ENCODE measurements at places on chromosomes 1 and 21. TPM values are rescaled to one million over a fixed set of nuclear protein-coding genes. Genes with fewer than 3 reads are reported as not detected.

GRCh38 chr1:25740071-25740470, 59.9 kb upstream of the SELENON start:
- peaks cover 3% of the 10 kb centered on the region for H3K27me3 ChIP-seq
- no peaks in the 10 kb centered on the region for H3K4me1 ChIP-seq
- DNase-seq, result no peak
- H3K36me3 ChIP-seq, result no peaks in the 10 kb centered on the region
- no peak overlapping the region for H3K4me3 ChIP-seq
- no peak overlapping the region for H3K27ac ChIP-seq

C1orf167 gene
- total RNA-seq, result 0.15 TPM

GRCh38 chr1:112998592-112999235, 42.7 kb upstream of the SLC16A1 start:
- no peak overlapping the region for H3K27ac ChIP-seq
- no peak for DNase-seq
- H3K27me3 ChIP-seq, result no peaks in the 10 kb centered on the region
- no peak overlapping the region for H3K4me3 ChIP-seq

DNA sequence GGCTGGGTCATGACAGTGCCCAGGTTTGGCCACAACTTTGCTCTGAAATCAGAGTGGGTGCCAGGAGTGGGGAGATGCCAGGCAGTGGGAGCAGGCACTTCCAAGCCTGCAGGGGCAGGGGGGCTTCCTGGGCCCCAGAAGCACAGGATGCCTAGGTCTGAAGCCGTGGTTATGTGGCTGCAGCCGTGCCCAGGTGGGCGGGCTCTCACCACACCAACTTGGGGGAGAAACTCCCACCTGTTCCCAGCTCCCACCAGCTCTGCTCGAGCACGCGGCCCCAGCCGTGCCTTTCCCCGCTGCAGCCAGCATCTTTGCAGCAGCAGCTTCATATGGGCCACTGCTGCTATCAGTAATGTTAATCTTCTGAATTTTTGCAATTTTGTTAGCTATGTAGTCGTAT, 331.4 kb downstream of the USP25 start:
- no peaks in the 10 kb centered on the region for H3K36me3 ChIP-seq
- no peaks in the 10 kb centered on the region for H3K4me1 ChIP-seq
- no peaks in the 10 kb centered on the region for H3K27me3 ChIP-seq
- H3K4me3 ChIP-seq, result no peak overlapping the region
- no peak for DNase-seq

PSMD4 gene
- 101 TPM for total RNA-seq

- DNase-seq, result no peak
- H3K27ac ChIP-seq, result no peak overlapping the region
- H3K4me1 ChIP-seq, result peaks cover 15% of the 10 kb centered on the region
Observed at GRCh38 chr1:66938613-66939012, 13.8 kb downstream of the MIER1 start.

OR2W3 gene
- 1.0 TPM for total RNA-seq

- H3K4me1 ChIP-seq, result no peaks in the 10 kb centered on the region
- no peak overlapping the region for H3K27ac ChIP-seq
- DNase-seq, result no peak
- no peak overlapping the region for H3K4me3 ChIP-seq
- H3K27me3 ChIP-seq, result no peaks in the 10 kb centered on the region
Observed at GRCh38 chr1:7454052-7454815, 316.9 kb upstream of the VAMP3 start.

- H3K4me3 ChIP-seq, result no peak overlapping the region
- no peak for DNase-seq
- H3K4me1 ChIP-seq, result peaks cover 34% of the 10 kb centered on the region
- no peaks in the 10 kb centered on the region for H3K36me3 ChIP-seq
- H3K27ac ChIP-seq, result no peak overlapping the region
- peaks cover 3% of the 10 kb centered on the region for H3K27me3 ChIP-seq
Observed at GRCh38 chr1:229067546-229067945, 203.4 kb upstream of the RAB4A start.

DNA sequence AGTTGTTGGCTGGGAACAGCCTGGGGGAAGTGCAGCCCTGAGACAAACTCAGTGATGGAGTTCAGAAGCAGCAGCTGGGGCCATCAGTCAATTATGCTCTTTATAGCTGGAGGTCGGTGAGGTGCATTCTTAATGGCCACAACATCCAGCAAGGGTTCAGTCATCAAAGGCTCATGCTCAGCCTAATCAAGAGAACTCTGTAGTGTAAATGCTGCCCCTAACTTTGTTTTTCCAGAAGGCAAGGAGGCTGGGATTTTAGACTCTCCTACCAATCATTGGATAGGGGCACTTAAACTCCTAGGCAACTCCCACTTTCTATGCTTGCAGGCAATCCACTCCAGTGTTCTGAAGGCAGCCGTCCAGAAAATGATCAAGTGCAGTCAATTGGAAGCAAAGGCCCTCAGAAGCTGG, 15.0 kb upstream of the RGS4 start:
- H3K36me3 ChIP-seq, result no peaks in the 10 kb centered on the region
- H3K4me3 ChIP-seq, result no peak overlapping the region
- H3K27ac ChIP-seq, result no peak overlapping the region
- DNase-seq, result no peak
- H3K4me1 ChIP-seq, result no peaks in the 10 kb centered on the region

DNA sequence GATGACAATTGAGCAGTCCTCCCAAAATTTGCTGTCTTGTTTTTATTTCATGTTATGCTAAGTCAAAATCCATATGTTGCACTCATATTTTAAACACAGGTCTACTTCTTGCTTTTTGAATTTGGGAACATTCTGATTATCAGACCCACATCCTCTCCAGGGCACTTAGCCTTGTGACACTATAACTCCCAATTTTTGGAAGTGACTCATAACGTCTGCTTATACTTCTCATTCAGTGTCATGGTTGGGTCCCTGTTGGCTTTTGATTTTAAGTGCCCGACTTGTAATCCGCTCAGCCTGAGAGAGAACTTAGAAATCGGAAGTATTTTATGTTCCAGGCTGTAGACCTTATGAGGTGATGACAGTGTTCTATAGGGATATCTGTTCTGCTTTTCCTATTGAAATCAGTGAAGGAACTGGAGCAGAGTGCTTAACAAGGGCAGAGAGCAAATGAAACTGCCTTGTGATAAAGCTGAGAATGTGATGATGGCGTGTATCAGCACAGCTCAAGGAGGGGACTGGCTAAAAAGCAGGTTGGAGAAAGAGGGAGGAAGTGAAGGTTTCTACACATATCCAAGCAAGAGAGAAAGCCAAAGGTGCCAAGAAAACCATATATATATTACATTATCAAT, 136.0 kb downstream of the HLX start:
- H3K27me3 ChIP-seq, result no peaks in the 10 kb centered on the region
- H3K4me3 ChIP-seq, result no peak overlapping the region
- H3K4me1 ChIP-seq, result no peaks in the 10 kb centered on the region
- no peaks in the 10 kb centered on the region for H3K36me3 ChIP-seq

TRABD2B gene
- not detected for total RNA-seq

GRCh38 chr21:37207441-37208009, 59.6 kb downstream of the VPS26C start:
- DNase-seq, result no peak
- no peak overlapping the region for H3K4me3 ChIP-seq
- H3K27ac ChIP-seq, result no peak overlapping the region
- peaks cover 16% of the 10 kb centered on the region for H3K4me1 ChIP-seq
- H3K36me3 ChIP-seq, result peaks cover 6% of the 10 kb centered on the region

GRCh38 chr1:111620441-111620971, 917 bp downstream of the RAP1A start:
- peak overlapping the region; percentile 64 for H3K4me3 ChIP-seq
- DNase-seq, result peak; percentile 43
- no peaks in the 10 kb centered on the region for H3K27me3 ChIP-seq
- H3K4me1 ChIP-seq, result peaks cover 46% of the 10 kb centered on the region
- H3K36me3 ChIP-seq, result no peaks in the 10 kb centered on the region

- H3K27me3 ChIP-seq, result no peaks in the 10 kb centered on the region
- no peak overlapping the region for H3K4me3 ChIP-seq
- DNase-seq, result no peak
- H3K27ac ChIP-seq, result no peak overlapping the region
- peaks cover 20% of the 10 kb centered on the region for H3K36me3 ChIP-seq
Observed at GRCh38 chr1:29022620-29023019, 101.1 kb downstream of the TMEM200B start.

FALEC gene
- total RNA-seq, result not detected

DNA sequence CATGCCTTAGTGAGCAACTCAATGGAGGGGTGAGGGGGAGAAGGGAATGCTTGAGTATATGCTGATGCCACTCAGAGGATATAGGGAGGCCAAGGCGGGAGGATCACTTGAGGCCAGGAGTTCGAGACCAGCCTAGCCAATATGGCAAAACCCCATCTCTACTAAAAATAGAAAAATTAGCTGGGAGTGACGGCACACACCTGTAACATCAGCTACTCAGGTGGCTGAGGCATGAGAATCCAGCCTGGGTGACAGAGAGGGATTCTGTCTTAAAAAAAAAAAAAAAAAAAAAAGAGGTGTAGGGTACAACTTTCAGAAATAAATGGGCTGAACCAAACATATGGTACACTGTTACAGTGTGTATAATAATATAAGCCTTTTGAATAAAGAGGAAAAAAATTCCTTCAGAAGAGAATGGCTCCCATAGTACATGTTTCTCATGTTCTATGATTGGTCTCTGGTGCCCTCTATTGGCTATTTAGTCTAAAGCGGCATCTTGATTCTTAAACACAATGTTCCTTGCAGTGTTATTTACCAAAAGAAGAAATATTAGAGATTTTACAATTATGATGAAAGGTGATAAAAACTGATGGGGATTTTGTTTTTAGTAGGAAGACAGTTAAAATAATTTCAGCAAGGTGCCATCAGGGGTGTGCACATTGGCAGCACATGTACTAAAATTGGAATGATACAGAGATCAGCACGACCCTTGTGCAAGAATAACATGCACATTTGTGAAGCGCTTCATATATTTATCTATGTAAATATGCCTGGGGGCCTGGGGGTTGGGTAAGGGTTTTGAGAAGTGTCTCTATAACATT, 109.8 kb downstream of the PATJ start:
- no peak overlapping the region for H3K4me3 ChIP-seq
- H3K36me3 ChIP-seq, result no peaks in the 10 kb centered on the region
- no peaks in the 10 kb centered on the region for H3K27me3 ChIP-seq
- no peak overlapping the region for H3K27ac ChIP-seq

DNA sequence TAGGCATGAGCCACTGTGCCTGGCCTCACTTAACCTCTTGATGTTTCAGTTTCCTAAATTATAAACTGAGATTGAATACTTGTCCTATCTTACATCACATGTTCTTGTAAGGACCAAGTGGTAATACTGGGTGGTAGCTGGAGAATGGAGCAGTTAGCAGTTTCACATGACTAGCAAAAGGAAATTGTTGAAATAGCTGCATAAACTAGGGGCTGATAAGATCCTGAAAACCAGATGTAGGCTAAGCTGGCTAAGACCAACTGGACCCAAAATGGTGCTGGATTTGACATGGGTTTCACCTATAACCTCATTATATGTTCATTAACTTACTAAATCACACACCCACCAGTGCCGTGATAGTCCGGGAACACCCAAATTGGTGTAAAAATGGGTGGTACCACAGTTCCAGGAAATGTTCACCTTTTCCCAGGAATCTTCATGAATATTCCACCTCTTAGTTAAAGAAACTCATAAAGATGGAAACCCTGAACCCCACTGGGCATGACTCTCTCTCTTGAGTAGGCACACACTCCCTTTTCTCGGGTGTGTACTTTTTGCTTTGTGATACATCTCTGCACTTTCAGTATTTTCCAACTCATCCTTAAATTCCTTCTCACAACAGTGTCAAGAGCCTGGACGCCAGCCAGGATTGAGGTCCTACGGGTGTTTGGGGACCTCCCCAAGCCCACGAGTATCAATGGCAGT, at the start of gene PAPPA2:
Gene PAPPA2 (plus strand): TSS at position 502 of the 705 bp plus-strand sequence. CDS start 93,148 bp downstream, outside the sequence.
- DNase-seq, result no peak
- no peaks in the 10 kb centered on the region for H3K27me3 ChIP-seq
- no peaks in the 10 kb centered on the region for H3K36me3 ChIP-seq
- no peak within 1 kb of the TSS for H3K27ac ChIP-seq

DNA sequence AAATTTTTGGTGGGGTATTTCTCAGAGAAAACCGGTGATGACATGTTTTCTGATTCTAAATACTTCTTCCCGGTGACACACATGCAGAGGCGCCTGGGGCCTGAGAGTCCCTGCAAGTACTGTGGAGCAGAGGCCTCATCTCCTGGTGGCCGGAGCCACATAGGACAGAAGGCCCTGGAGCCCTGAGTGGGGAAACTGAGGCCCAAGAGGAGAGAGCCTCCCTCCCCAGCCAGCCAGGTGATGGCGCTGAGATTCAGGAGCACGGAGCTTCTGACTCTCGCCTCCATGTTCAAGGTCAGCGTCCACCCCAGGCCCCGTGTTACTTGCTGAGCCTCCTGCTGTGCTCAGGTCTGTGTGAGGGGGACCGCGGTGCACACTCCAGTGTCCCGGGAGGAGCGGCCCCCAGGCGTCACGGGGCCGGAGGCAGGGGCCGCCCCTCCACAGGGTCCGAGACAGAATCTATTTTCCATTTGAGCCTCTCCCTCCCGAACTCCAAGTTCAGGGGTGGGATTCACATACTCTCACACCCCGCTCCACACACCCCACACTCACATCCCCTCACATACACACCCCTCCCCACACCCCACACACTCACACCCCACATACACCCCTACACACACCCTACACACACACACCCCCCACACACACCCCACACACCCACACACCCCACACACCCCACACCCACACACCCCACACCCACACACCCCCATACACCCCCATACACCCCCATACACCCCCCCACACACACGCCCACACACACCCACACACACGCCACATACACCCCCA, 43.8 kb downstream of the SLX9 start:
- H3K27me3 ChIP-seq, result no peaks in the 10 kb centered on the region
- H3K27ac ChIP-seq, result no peak overlapping the region
- H3K4me3 ChIP-seq, result no peak overlapping the region

- H3K27me3 ChIP-seq, result no peaks in the 10 kb centered on the region
- no peak for DNase-seq
- no peak overlapping the region for H3K4me3 ChIP-seq
- no peaks in the 10 kb centered on the region for H3K4me1 ChIP-seq
- no peaks in the 10 kb centered on the region for H3K36me3 ChIP-seq
- H3K27ac ChIP-seq, result no peak overlapping the region
Observed at GRCh38 chr1:180765151-180765550, 133.3 kb downstream of the XPR1 start.

PLCH2 gene
- 106 TPM for total RNA-seq

- peaks cover 43% of the 10 kb centered on the region for H3K36me3 ChIP-seq
- no peak overlapping the region for H3K4me3 ChIP-seq
- no peak overlapping the region for H3K27ac ChIP-seq
- H3K4me1 ChIP-seq, result peaks cover 45% of the 10 kb centered on the region
Observed at GRCh38 chr1:109625176-109625575, 5.5 kb downstream of the AMPD2 start.

All from natural killer cell (primary cell).